ENCODE measurements at places on chromosomes 16 and 17.
A peak's percentile ranks its signal among the peaks of the same experiment; 100 is the strongest.

GRCh38 chr16:48129926-48130325 lies 25.9 kb downstream of the ABCC12 start:
- no peak for DNase-seq

GRCh38 chr17:77070888-77071279 lies 69.9 kb upstream of the SEC14L1 start:
- DNase-seq: no peak

- no peak for DNase-seq
These were observed 712.8 kb upstream of the SOX9 start for GRCh38 chr17:71407981-71408380.

- no peak for DNase-seq
These were observed 67.1 kb downstream of the RMI2 start for GRCh38 chr16:11412175-11412904.

GRCh38 chr16:50310308-50311133 lies 44.2 kb downstream of the ADCY7 start:
- peak; percentile 1 for DNase-seq

DNA sequence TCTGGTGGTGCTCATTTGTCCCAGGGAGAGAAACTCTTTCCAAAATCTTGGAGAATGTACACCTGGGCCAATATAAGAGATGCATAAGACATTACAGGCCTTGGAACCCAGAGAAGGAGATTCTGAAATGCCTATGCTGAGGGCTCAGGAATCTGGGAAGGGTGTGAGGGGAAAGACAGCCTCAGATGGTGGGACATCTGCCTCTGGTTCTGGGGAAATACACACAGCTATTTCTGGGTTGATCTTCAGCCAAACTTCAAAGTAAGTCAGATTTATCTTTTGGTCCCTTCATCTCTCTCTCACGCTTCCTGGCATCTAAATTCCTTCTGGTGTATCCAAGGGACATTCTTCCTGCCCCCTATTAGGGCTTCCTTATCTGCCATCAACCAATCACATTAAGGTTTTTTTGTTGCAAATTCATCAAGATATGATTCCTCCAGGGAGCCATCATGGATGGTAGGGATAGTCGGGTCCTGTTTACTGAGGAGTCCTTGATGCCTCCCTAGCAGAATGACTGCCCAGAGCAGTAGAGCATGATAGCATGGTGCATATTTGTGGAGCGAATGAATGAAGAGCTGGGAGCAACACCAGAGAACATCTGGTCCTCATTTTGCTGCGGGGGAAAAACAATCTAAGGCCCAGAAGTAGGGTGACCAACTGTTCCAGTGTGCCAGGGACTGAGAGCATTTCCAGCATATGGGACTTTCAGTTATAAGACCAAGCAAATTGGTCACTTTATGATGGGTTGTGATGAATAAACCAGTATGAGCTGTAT lies 35.7 kb upstream of the DYNLL2 start:
- DNase-seq: no peak

GRCh38 chr17:34371405-34372100 lies 8.5 kb upstream of the CCL1 start:
- no peak for DNase-seq

DNA sequence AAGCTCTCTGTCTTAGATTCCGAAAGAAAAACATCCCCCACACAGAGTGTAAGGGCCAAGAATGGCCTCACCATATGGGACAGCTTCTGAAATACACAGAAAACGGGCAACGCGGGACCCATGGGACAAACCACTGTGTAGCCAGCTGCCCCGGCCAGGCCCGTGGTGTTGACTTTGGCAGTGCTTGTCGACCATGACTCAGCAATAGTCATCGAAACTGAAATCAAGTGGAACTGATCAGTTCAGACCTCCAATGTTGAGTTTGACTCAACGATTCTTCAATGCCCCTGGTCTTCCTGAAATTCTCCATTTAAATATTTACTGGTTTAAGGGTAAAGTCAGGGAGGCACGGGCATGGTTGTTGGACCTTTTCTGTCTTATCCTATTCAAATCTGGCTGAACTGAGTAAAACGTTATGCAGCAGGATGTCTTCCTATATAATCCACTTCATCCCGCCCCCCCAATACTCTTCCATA lies 27.5 kb downstream of the ZFHX3 start:
- no peak for DNase-seq

DNA sequence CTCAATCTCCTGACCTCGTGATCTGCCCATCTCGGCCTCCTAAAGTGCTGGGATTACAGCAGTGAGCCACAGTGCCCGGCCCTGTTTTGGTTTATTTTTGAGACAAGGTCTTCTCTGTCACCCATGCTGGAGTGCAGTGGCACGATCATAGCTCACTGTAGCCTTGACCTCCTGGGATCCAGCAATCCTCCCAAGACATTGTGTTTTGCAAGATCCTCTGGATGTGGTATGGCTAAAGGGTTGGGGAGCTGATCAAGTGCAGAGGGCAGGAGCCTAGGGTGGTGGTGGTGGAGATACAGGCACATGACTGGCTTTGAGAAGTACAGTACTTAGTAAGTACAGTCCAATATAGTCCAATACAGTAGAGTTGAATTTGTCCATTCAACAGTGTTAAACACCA lies 16.6 kb upstream of the TNS4 start:
- no peak for DNase-seq

- peak; percentile 11 for DNase-seq
These were observed 36.4 kb upstream of the ARHGAP17 start for GRCh38 chr16:25051406-25052150.

DNA sequence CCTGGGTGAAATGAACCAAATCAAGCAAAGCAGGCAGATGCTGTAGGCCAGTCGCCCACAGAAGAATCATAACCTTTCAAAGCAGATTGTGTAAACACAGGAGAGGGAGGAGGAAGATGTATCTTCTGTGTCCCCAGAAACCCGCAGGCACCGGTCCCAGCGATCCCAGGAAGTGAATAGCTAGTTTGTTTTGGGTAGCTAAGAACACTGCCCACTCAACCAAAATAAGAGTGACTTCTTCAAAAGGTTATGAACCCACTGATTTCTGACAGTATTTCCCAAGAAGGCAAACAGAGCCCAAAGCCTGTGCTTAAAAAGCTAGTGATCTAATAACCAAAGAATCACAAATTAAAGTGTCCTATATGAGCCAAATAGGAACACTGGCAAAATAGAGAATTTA lies 67.8 kb downstream of the GRIN2A start:
- DNase-seq: no peak

DNA sequence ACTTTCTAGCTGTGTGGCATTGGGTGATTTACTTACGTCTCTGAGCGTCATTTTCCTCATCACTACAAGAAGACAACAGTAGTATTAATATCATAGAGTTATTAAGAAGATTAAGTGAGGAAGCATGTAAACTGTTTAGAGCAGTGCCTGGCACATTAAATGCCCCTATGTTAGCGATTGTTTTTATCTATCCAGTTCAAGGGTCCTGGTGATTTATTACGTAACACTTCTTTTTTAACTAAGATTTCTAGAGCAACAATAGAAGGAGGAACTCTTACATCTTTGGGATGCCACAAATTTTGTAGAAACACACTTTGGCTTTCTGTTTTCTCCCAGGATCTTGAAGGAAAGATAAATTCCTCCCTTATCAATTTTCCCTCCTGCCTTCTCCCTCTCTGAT lies 3.3 kb upstream of the GAS7 start:
- DNase-seq: no peak

DNA sequence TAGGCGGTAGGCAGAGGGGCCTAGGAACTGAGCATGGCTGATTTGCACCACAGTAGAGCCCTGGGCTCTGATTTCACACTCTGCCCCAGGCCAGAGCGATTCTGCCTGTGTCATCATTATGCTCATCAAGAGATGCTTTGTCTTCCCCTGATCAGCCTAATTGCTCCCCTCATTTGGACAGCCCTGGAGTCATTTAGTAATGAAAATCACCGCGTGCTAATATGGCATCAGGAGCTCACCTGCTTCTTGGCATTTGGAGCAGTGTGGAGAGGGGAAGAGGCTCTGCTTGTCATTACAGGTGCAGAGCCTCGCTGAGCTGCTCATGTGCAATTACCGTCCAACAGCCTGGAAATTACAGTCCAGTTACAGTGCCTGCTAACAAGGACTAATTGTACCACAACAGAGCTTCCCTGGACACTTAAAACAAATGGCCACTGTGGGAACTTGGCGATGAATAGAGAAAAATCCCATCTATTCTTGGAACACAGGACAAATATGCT lies 157.1 kb upstream of the WSCD1 start:
- DNase-seq: no peak

- no peak for DNase-seq
These were observed 156.1 kb downstream of the ZNF423 start for GRCh38 chr16:49699841-49700175.

GRCh38 chr16:68276223-68276622 lies 11.9 kb downstream of the SLC7A6 start:
- DNase-seq: no peak

DNA sequence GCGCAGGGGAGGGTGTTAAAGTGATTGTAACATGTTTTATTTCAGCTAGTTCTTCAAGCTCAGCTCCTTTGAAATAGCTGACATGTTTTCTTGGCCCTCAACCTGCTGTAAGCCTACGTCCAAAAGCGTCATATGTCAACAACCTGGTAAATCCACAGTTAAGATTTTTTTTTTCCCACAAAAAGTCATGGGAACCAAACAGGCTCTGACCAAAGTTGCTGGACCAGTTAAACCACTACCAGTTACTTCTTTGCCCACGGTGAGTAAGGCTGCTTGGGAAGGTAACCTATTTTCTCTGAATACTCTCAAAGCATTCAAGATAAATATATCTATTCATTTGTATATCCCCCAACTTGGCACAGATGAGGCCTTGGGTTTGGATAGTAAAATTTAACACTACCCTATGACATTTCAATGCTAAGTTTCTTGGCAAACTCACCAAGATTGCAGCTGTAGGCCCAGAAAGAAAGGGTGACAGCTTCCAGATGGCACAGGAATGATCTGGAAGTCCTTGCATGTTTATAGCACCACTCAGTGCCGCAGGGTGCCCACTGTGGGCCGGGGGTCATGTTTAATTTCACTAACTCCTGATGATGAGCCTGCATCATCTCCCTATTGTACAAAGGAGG lies 166.2 kb downstream of the XYLT1 start:
- no peak for DNase-seq

DNA sequence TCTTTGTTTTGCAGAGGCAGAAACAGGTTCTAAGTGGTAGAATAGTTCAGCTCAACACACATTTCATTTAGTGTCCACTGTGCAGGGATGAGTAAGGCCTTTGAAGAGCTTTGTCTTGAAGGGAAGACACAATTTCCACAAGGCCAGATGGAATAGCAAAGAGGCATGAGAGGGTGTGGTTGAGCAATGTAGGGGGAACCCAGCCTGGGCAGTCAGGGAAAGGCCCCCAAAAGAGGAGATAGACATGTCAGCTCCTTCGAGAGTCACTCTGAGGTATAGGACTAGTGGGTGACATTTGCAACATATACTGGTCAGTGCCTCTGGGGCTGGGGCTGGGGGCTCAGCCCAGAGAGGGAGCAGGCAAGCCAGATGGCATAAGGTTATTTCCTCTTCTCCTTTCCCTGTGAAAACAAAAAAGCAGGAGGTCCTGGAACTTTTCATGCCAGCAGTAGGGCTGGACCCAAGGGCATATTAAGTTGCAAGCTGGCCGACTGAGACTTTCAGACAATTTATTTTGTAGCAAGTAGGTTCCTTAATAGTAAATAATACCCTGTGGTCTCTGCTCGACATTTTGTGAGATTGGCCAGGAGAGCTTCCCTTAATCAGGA lies 7.1 kb downstream of the ALKBH5 start:
- no peak for DNase-seq

- DNase-seq: no peak
These were observed 13.6 kb downstream of the SGF29 start for GRCh38 chr16:28567292-28567691.

DNA sequence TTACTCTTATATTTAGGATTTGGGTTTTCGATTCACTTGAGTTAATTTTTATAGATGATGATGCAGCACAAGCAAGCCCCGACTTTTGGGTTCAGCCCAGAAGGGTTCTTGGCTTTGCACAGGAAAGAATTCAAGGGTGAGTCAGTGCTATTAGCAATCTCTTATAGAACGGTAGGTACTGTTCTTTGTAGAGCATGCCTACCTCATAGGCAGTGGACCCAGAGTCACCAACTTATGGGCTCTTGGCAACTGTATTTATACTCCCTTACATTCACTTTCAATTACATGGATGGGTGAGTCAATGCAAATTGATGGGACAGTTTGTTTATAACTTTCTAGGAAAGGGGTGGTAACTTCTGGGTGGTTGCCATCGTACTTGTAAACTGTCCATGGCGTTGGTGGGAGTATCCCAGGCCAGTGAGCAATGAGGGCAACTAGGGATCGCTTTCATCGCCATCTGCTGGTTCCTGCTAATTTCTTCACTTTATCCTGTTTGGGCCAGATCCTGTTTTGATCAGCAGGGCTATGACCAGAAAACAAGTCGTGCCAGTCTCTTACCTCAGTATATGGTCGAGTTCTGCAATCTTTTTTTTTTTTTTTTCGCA lies 362.6 kb downstream of the CNTNAP4 start:
- DNase-seq: no peak

DNA sequence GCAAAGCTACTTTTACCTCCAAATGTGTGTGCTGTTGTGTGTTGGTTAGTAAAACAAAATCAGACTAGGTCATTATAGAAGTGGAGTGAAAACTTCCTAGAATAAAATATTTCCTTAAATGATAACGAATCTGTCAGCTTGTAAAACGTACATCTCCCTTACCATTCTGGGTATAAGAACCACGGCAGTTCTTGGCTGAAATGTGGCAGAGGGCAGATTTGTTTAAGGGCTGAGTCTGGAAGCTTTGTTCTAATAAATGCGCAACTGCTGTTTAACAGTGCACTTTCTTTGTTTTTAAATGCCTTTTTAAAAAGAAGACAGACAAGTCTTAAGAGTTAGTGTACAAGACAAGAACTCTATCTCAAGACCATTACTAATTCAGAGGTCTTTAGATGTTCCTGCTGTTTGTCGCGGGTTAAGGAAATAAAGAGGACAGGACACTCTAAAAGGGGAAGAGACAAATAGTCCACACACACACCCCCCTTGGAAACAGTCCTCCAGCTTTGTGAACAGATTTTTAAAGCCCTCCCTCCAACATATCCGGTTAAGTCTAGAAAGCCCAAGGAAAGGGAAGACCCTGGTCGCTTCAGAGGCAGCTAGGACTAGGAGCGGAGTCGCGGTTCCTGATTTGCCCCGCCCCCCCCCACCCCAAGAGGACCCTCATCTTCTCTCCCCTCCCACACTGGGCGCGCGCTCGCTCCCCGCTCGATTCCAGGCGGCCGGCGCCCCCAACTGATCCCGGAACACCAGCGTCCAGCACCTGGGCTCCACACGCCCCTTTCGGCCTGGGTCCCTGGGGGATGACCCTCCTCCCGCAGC lies 658 bp downstream of the SYNRG start:
- peak; percentile 22 for DNase-seq

DNA sequence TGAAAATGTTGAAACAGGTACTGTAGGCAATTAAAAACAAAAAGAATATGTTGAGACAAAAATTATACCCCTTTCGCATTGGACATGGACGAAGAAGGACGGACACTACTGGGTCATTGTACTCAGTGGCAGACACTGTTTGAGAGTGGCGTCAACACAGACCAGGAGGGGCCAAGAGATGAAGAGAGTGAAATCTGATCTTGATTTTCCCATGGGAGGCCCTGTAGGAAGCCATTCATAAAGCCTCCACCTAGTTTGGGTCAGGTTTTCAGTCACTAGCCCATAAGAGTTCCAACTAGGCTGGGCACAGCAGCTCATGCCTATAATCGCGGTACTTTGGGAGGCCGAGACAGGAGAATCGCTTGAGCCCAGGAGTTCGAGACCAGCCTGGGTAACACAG lies 23.6 kb upstream of the SMURF2 start:
- no peak for DNase-seq
